ENCODE measurements at places on chromosomes 7 and 10.

DNA sequence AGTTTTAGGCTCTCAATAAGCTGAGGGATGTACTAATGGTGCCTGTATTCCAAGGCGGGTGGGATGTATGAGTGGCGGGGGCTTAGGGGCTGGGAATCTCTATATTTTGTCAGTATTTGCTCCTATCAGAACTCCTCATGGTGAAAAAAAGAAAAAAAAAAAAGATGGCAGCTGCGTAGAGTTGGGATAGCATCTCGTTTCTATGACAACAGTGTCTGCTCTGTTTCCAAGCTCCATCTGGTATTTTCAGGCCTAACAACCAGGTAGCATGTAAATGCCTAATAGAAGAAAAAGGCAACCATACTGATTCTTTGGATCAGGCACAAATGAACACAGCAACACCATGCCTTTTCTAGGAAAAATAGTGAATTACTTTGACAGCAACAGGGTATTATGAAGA lies 11.7 kb upstream of the CCDC172 start:
- DNase-seq: no peak

GRCh38 chr10:110797416-110797815 lies 74.3 kb upstream of the PDCD4 start:
- no peak for DNase-seq

DNA sequence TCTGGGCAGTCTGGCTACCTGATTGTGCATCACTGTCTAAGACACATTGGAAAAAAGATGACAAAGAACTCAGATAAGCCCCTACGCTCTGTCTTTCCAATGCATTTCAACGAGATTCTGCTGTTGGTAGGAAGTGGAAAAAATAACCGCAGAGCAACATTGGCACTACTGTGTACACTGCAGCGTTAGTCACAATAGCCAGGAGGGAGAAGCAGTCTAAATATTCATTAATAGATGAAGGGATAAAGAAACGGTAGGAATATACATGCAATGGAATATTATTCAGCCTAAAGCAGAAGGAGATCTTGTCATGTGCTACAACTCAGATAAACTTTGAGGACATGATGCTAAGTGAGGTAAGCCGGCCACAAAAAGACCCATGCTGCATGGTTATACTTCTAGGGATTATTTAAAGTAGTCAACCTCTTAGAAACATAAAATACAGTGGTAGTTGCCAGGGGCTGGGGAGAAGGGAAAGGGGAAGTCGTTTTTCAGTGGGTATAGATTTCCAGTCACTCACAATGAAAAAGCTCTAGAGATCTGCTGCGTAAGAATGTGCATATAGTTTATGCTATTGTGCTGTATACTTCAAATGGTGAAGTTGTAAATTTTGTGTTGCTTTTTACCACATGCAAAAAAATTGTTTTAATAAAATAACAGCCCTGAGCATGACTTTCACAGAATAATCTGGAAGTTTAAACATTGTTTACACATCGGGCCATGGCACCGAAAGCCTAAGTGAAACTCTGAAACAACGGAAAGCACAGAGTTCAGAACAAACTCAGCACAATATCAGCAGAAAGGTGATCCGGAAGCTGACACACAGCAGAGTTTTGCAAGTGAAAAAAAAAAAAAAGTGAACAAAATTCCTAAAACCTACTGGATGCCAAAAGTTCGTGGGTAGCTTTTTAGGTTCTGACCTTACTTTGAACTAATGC lies 40.1 kb downstream of the ELMO1 start:
- DNase-seq: no peak

DNA sequence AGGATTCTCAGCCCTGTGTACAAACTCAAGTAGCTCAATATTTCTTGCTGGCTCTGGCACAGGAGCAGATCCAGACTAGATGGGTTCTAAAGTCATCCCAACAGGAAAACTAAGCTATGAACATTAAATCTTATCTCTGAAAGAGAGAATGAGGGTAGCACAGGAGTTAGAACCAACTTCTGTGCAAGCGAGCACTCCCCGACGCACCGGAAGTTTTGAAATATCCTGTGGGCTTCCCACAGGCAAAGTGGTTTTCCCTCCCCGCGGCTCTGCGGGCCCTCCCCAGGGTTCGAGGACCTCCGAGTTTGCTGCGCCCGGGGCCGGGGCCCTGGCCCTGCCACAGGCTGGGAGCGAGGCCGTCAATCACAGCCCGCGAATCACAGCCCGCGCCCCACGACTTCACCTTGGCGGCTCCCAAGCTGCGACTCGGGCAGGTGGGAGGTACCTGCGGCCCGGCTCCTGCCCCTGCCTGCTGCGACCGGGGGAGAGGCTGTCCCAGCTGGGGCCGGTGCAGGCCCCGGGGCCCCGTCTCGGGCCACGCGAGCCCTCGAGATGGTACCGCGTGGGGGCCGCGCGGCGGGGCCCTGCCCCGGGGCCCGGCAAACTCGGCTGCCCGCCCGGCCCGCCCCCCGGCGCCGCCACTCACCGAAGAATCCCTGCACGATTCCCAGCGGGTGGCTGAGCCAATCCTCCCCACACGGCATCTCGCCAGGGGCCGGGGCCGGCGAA lies 598 bp downstream of the MCMBP start:
- DNase-seq: peak; percentile 66
